ENCODE measurements at places on chromosomes 5 and 9. TPM values are rescaled to one million over a fixed set of nuclear protein-coding genes. Genes with fewer than 3 reads are reported as not detected.
A peak's percentile ranks its signal among the peaks of the same experiment; 100 is the strongest.

MED22 gene
- total RNA-seq = 21.0 TPM

- no peaks in the 10 kb centered on the region for H3K27me3 ChIP-seq
- DNase-seq = no peak
- H3K27ac ChIP-seq = peak overlapping the region; percentile 33
- H3K4me1 ChIP-seq = peaks cover 79% of the 10 kb centered on the region
- no peaks in the 10 kb centered on the region for H3K36me3 ChIP-seq
These were observed 35.5 kb downstream of the ADAM19 start for GRCh38 chr5:157540124-157540523.

DNA sequence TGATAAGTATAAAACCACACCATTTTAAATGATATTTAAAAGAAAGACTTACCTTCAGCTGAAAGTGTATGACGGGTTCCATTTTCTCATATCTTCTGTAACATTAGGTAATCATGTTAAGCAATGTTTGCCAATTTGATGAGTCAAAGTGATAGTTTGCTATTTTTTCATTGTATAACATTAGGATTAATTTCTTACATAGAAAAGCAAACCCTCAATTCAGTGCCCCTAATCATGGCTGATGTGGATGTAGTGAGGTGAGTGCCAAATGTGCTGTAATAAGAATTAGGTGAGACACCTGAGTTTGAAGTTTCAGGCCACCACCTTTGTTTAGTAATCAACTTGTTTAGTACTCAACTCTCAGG lies 68.0 kb downstream of the UNC13B start:
- H3K27me3 ChIP-seq = no peaks in the 10 kb centered on the region
- no peak for DNase-seq
- peaks cover 19% of the 10 kb centered on the region for H3K4me1 ChIP-seq
- H3K4me3 ChIP-seq = no peak overlapping the region
- H3K27ac ChIP-seq = no peak overlapping the region

DBH gene
- not detected for total RNA-seq

GRCh38 chr9:95040106-95040505 lies 277.4 kb downstream of the FANCC start:
- H3K4me1 ChIP-seq = peaks cover 67% of the 10 kb centered on the region
- no peak for DNase-seq
- H3K27ac ChIP-seq = peak overlapping the region; percentile 37
- H3K27me3 ChIP-seq = no peaks in the 10 kb centered on the region
- no peak overlapping the region for H3K4me3 ChIP-seq

GRCh38 chr5:136053336-136054141 lies 24.8 kb downstream of the TGFBI start:
- H3K36me3 ChIP-seq = peaks cover 72% of the 10 kb centered on the region
- DNase-seq = peak; percentile 62
- H3K27me3 ChIP-seq = no peaks in the 10 kb centered on the region
- H3K27ac ChIP-seq = peak overlapping the region; percentile 45
- peaks cover 33% of the 10 kb centered on the region for H3K4me1 ChIP-seq

PGM5 gene
- total RNA-seq = 172 TPM

IL13 gene
- not detected for total RNA-seq

SHOC1 gene
- not detected for total RNA-seq

- no peak overlapping the region for H3K4me3 ChIP-seq
- H3K27ac ChIP-seq = peak overlapping the region; percentile 40
- H3K36me3 ChIP-seq = no peaks in the 10 kb centered on the region
These were observed 11.9 kb downstream of the GLIPR2 start for GRCh38 chr9:36148311-36149051.

DNA sequence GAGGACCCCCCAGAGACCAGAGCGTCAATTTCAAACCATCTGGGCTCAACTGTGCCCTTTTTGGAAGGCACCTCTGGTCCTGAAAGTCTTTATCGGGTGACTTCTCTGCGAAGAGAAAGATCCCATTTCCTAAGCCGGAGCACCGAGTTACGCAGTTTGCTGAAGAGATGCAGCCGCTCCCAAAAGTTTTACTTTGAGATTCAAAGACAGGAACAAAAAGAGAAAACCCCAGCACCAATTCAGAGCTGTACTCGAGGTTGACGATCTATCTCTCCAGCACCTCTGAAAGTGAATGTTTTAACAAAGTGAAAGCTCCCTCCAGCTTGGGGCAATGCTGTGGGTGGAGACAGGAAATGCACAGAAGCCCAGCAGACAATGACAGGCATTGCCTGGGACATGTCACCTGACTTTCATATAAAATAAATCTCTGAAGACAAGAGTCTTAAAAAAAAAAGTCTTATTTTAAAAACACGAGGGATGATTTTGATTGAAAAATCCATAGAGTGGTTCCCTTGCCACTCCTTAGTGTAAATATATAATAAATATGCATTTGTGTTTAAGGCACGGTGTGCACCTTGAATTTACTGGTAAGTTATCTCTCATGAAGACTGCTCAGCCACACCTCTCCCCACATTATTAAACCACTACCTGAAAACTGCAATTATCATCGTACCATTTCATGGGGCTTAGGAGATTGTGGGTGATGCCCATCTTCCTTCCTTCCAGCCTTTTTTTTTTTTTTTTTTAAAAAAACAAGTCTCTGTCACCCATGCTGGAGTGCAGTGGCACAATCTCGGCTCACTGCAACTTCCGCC lies 79.9 kb downstream of the FNBP1 start:
- no peaks in the 10 kb centered on the region for H3K27me3 ChIP-seq
- DNase-seq = peak; percentile 45
- peak overlapping the region; percentile 85 for H3K27ac ChIP-seq
- H3K4me1 ChIP-seq = peaks cover 5% of the 10 kb centered on the region
- H3K4me3 ChIP-seq = peak overlapping the region; percentile 50

SHROOM1 gene
- total RNA-seq = 5.1 TPM

ST8SIA4 gene
- 2.8 TPM for total RNA-seq

DNA sequence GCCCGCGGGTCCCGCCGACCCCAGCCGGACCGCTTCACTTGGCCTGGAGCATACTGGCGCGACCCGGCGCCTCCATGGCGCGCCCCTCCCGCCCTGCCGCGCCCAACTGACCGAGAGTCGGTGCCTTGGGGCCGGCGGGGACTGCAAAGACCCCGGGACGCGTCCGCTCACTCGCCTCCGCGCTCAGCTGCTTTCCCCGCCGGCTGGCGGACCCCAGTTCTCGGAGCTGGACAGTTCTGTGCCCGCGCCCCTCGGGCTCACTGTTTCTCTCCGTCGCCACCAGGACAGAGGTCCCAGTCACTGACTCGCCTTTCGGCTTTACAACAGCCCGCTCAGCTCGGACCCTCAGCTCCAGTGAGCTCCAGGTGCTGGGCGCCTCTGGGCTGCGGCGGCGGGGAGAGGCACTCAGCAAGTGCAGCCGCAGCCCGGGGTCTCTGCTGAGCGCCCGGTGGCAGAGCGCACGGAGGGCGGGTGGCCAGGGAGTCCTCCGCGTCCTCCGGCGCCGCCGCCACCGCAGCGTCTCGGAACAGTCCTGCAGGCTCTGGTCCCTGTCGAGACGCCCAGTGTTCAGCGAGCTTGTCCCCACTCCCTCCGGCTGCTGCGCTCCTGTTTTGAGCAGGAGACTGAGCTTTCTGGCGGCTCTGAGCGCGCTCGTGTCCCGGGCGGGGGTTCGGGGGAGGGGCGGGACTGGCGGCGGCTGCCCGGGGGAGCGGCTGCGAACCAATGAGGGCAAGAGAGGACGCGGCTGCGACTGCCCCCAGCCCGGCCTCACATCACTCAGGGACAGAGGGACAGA lies at the start of gene SMIM32:
SMIM32 (minus strand) TSS at position 637 of the 796 bp plus-strand sequence. CDS start 638 bp downstream, outside the sequence.
- DNase-seq = no peak
- peaks cover 17% of the 10 kb centered on the region for H3K27me3 ChIP-seq
- H3K4me1 ChIP-seq = peaks cover 22% of the 10 kb centered on the region
- peak within 1 kb of the TSS; percentile 45 for H3K4me3 ChIP-seq

DNA sequence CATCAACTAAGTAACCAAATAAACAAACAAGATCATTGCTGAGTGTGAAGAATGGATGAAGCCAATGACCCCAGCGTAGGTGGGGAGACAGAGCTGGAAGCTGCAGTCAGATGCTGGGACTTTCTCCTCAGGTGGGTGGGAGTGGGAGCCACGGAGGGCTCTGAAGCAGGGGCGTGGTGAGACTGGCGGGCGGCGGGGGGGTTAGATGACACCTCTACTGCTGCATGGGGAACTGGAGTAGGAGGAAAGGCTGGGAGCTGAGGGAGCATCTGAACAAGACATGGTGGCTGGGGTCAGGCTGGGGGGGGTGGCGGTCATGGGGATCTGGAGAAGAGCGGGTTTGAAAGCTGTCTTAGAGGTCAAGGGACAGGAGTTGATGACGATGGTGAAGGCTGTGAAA lies 193.8 kb downstream of the C9orf50 start:
- H3K4me1 ChIP-seq = no peaks in the 10 kb centered on the region
- H3K36me3 ChIP-seq = no peaks in the 10 kb centered on the region
- H3K4me3 ChIP-seq = no peak overlapping the region
- peak; percentile 3 for DNase-seq
- no peak overlapping the region for H3K27ac ChIP-seq

DNA sequence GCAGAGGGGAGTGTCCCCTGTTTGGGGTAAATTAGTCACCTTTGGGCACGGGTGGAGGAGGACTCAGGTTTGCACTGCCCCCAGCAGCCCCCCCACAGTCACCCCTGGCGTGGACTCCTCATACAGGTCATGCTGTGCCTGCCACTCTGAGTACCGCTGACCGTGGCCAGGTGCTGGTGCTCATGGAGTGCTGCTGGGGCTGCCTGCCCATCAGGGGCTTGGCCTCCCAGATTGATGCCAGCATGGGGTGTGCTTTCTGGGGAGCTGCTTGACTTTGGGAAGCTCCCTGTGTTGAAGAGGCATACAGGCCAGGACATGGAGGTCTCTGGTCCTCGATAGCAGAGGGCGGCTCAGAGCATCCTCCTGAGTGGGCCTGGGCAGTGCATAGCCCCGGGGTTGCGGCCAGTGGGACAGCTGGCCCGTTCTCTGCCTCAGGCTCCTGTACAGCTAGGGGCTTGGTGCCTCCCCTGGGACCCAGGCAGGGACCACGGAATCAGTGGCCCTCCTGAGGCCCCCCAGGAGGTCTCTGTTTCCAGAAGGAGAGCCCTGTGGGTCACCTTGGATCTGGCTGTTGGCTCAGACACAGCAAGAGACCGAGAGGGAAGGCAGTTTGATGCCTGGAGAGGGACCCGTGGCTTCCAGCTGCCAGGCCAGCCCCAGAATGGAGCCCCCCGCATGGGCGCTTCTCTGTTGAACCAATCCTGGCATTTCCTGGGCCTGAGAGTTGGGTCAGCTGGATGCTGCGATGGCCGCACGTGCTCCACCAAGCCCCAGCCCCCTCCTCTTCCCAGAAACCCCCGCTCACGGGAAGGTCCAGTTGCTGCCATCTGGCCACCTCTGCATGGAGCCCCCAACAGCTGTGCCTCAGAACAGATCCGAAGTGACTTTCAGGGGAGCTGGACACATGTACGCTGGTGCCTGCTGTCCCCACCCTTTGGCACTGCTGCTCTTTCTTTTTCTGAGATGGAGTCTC lies 6.1 kb upstream of the AJM1 start:
- no peak overlapping the region for H3K27ac ChIP-seq
- no peak overlapping the region for H3K4me3 ChIP-seq
- H3K36me3 ChIP-seq = peaks cover 27% of the 10 kb centered on the region
- H3K4me1 ChIP-seq = no peaks in the 10 kb centered on the region
- no peaks in the 10 kb centered on the region for H3K27me3 ChIP-seq
- no peak for DNase-seq

DNA sequence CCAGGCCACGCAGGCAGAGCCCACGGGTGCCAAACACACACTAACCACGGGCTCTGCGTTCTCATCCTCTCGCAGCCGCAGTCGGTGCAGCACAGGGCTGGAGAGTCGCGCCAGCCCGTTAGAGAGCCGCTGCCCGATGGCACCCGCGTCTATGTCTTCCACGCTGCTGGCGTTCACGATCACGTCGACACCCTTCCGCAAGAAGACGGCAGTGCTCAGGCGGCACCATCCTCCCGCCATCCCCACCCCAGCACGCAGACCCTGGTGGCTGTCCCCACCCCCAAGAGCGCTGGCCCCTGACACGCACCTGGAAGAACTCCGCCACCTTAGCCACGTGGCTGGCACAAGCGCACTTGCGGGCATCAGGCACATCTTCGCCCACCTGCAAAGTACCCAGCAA lies 6.0 kb downstream of the DBN1 start:
- no peak for DNase-seq
- H3K36me3 ChIP-seq = no peaks in the 10 kb centered on the region
- H3K4me1 ChIP-seq = no peaks in the 10 kb centered on the region
- H3K27ac ChIP-seq = no peak overlapping the region
- no peaks in the 10 kb centered on the region for H3K27me3 ChIP-seq

Data from heart left ventricle (tissue), 16 donors.